ENCODE measurements at places on chromosomes 11 and 22.
A peak's percentile ranks its signal among the peaks of the same experiment; 100 is the strongest.

DNA sequence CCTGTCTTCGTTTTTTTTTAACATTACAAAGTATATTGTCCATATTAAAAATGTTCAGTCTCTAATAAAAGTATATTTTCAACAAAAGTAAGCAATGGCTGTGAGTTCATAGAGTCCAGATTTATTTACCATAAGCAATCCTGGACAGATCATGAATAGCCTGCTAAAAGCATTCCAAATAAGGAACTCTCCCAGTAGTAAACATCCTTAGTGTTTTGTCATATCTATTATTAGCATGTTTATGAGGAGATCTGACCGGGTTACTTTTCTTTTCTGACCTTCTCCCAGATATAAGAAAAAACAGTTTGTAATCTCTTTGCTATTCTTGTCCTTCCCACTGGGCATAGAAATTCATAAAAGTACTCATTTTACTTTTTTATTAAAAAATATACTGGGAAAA is 403.9 kb upstream of the ANO3 start:
- H3K4me3 ChIP-seq = no peak overlapping the region
- H3K36me3 ChIP-seq = no peaks in the 10 kb centered on the region
- DNase-seq = no peak

DNA sequence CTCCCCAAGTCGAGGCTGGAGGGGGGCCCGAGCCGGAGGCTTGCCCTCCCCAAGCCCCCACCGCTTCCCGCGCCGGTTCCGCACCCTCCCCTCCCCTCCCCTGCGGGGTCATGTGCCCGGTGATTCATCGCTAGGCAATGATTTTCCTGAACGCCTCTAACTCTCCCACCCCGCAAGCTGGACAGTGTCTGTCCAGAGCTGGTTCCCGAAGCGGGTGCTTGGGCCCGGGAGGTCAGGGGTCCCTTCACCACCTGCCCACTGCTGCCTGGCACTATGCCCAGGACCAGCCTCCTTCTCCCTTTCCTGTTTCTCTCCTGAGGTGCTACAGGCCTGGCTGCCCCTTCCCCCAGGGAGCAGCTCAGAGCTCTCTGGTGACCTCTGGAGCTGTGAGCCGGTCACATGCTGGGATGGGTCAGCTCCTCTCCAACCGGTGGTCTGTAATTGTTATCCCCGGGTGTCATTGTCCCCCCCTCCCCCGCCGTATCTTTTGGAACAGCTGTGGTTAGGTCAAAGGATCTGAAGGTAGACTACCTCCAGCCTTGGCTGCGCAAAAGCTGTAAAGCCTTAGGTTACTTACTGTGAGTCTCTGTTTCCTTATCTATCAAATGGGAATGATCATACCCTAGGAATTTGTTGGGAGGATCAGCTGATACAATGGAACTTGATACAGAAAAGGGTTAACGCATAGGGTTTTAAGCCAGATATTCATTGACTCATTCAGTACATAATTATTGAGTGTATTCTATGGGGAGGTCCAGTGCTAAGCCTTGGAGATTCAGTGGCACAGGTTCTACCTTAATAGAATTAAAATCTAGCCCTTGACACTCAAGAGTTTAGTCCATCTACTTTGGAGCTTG is 753 bp downstream of the STX3 start:
- DNase-seq = peak; percentile 14
- H3K36me3 ChIP-seq = peaks cover 10% of the 10 kb centered on the region
- H3K27me3 ChIP-seq = peaks cover 3% of the 10 kb centered on the region
- peaks cover 31% of the 10 kb centered on the region for H3K4me1 ChIP-seq

- H3K36me3 ChIP-seq = peaks cover 2% of the 10 kb centered on the region
- H3K4me1 ChIP-seq = no peaks in the 10 kb centered on the region
- no peak overlapping the region for H3K27ac ChIP-seq
- H3K27me3 ChIP-seq = no peaks in the 10 kb centered on the region
- no peak for DNase-seq
Measured at GRCh38 chr11:131980888-131981668, 610.7 kb downstream of the NTM start.

GRCh38 chr22:35582861-35583670 is 34.1 kb downstream of the MB start:
- DNase-seq = peak; percentile 25
- no peaks in the 10 kb centered on the region for H3K36me3 ChIP-seq
- H3K4me1 ChIP-seq = peaks cover 6% of the 10 kb centered on the region
- H3K27ac ChIP-seq = no peak overlapping the region
- H3K4me3 ChIP-seq = no peak overlapping the region
- H3K27me3 ChIP-seq = peaks cover 8% of the 10 kb centered on the region

DNA sequence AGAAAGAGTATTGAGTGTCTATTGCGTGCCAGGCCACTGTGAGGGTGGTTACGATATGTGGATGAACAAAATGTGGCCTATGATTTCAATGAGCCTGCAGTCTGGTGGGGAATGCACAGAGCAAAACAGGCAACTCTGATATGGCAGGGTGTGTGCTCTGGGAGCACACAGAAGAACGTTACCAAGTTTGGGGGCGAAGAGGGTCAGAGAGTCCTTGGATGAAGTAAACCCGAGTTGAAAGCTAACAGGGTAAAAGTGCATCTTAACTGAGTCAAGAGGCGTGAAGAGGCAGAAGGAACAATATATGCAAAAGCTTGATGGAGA is 258 bp downstream of the CFAP68 start:
- no peak for DNase-seq
- H3K4me1 ChIP-seq = peaks cover 15% of the 10 kb centered on the region
- H3K27ac ChIP-seq = peak overlapping the region; percentile 99
- H3K36me3 ChIP-seq = peaks cover 21% of the 10 kb centered on the region

- no peak overlapping the region for H3K4me3 ChIP-seq
- peaks cover 3% of the 10 kb centered on the region for H3K36me3 ChIP-seq
- DNase-seq = no peak
- no peak overlapping the region for H3K27ac ChIP-seq
Measured at GRCh38 chr22:37065180-37065579, 13.6 kb downstream of the KCTD17 start.

DNA sequence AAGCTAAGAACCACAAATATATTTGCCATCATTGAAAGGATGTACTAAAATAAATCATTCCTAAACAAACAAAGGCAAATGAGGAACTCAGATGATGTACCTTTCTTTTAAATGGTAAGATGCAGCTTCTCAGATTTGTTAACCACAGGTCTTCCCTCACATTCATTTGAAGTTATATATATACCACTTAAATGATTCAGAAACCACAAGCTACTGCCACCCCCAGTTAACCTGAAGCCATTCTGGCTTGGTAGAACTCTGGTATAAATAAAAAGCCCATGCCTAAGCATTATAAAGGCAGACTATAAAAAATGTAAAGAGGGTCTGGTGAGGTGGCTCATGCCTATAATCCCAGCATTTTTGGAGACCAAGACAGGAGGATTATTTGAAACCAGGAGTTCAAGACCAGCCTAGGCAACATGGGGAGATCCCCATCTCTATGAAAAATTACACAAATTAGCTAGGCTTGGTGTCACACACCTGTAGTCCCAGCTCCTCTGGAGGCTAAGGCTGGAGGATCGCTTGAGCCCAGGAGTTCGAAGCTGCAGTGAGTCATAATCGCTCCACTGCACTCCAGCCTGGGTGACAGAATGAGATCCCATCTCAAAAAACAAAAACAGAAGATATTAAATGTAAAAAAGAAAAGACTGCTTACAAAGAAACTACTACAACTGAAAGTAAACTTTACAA is 1185.3 kb downstream of the JRKL start:
- no peak overlapping the region for H3K27ac ChIP-seq
- H3K4me1 ChIP-seq = no peaks in the 10 kb centered on the region
- no peak overlapping the region for H3K4me3 ChIP-seq
- no peaks in the 10 kb centered on the region for H3K27me3 ChIP-seq
- no peaks in the 10 kb centered on the region for H3K36me3 ChIP-seq
- no peak for DNase-seq
